ENCODE measurements at places on chromosomes 11 and 22. TPM values are rescaled to one million over a fixed set of nuclear protein-coding genes. Genes with fewer than 3 reads are reported as not detected.

Gene POLR2L
- total RNA-seq = 266 TPM

Gene ADAMTS8
- total RNA-seq = 0.42 TPM

Gene HEPACAM
- 0.62 TPM for total RNA-seq

Gene RTN4R
- 1.2 TPM for total RNA-seq

Gene MS4A12
- not detected for total RNA-seq

Gene MMP8
- total RNA-seq = not detected

Gene CHRDL2
- 3.9 TPM for total RNA-seq

Gene OR52I1
- not detected for total RNA-seq

Gene OR10G7
- not detected for total RNA-seq

Gene MAJIN
- total RNA-seq = not detected

Gene XRCC6
- 172 TPM for total RNA-seq

Gene CDK2AP2
- total RNA-seq = 55.0 TPM

Gene RPS6KA4
- total RNA-seq = 15.1 TPM

Gene ZNF143
- 22.4 TPM for total RNA-seq

Gene SPTBN2
- 1.1 TPM for total RNA-seq

Gene SPDYC
- not detected for total RNA-seq

Gene PLAAT5
- 1.5 TPM for total RNA-seq

Gene DUSP8
- total RNA-seq = 7.7 TPM

Gene GLYATL1
- total RNA-seq = not detected

Gene SLC22A25
- total RNA-seq = not detected

Gene C11orf86
- total RNA-seq = not detected

Gene SCN2B
- 19.6 TPM for total RNA-seq

Data from left ventricle myocardium superior (tissue), 1 donor.